ENCODE measurements at places on chromosomes 2 and 18.

GRCh38 chr2:150076281-150076680 is 411.2 kb downstream of the RND3 start:
- DNase-seq: no peak

DNA sequence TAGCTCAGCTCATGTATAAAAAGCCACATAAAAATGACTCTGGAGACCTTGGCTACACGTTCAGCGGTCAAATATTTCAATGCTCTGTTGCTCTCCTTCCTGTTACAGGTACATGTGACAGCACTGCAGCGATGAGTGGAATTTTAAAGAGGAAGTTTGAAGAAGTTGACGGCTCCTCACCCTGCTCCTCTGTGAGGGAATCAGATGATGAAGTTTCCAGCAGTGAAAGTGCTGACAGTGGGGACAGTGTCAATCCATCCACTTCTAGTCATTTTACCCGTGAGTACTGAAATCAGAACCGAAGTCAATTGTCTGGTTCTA is 125.4 kb downstream of the CSRNP3 start:
- DNase-seq: no peak

DNA sequence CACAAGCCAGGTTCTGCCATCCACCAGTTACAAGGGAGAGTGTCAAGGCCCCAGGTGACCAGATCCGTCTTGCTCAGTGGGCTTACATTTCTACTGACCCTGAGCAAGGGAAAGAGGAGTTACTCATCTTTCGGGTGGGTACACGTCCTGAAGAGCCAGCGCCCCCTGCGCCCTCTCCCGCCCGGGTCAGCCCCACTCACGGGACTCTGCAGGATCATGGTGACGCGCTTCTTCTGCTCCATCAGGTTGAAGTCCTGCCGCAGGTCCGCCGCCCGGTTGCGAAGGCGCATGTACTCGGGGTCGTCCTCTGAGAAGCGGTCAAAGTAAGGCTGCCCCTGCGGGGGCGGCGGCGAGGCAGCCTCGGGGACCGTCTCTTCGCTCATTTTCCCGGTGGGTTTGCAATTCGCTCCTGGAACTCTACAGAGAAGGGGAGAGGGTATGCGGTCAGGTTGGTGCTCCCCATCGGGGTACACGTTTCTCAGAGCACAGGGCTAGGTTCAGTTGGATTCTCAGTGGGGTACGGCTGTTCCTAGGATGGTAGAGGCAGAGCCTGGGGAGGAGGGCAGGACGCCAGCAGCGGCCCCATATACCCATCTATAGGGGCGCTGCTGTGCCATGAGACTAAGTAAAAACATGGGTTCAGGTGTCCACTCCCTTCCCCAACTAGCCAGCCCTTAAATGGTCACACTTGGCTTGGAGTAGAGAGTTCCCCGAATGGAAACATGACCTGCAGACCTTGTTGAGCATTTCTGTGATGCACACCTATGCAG is 61.8 kb downstream of the ADD2 start:
- DNase-seq: no peak

- DNase-seq: no peak
Measured at GRCh38 chr2:215621381-215621780, 185.5 kb upstream of the FN1 start.

DNA sequence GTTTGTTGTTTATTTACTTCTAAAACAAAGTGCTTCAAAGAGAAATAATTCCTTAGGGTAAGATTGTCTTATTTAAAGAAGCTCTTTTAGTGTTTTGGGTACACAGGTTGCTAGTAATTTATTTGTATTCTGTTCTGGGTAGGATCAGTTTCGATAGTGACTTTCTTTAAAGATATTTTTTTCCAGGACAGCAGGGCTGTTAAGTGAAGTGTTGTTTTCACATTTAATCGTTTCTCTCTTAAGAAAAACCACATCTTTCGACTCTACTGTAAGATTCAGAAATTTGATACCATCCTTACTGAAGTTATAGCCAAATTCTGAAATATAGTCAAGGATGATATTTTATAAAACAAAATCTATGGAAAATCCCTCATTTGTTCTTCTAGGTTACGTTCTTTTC is 17.8 kb downstream of the TNFRSF11A start:
- no peak for DNase-seq

DNA sequence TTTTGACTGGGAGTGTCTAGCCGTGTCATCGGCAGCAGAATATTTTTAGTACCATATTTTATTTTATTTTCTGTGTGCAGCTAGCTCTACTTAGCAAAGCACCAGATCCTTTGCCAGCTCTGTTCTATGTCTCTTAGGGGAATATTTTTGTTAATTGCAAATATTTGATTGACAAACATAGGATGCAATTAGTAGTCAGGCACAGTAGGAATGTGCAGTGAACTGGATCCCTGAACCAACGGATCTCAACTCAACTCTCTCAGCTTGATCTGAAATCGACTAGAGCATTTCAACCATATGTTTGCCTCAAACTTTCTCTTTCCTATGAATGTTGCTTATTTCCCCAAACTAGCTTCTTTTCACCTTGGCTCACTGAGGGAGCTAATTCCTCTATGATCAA is 998.0 kb upstream of the FANCL start:
- DNase-seq: no peak

GRCh38 chr18:73983496-73983895 is 164.1 kb downstream of the FBXO15 start:
- DNase-seq: no peak

Measured in kidney (tissue), 22 donors.